ENCODE measurements at places on chromosomes 2 and 18.

DNA sequence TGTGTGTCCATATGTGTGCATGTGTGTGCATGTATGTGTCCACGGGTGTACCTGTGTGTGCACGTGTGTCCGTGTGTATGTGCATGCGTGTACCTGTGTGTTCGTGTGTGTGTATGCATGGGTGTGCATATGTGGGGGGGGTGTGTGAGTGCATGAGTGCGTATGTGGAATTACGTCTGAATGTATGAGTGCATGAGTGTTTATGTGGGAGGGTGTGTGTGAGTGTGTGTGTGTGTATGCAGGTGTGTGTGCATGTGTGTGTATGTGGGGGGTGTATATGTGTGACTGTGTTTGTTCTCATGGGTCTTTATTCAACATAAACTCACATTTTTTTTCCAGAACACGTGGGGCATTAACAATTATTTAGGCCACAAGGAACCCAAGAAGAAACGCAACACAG, 208.4 kb downstream of the SNTG2 start:
- H3K27ac ChIP-seq, result no peak overlapping the region
- no peak for DNase-seq
- H3K27me3 ChIP-seq, result no peaks in the 10 kb centered on the region
- H3K4me1 ChIP-seq, result no peaks in the 10 kb centered on the region
- no peak overlapping the region for H3K4me3 ChIP-seq

- H3K27ac ChIP-seq, result peak overlapping the region; percentile 78
- H3K4me3 ChIP-seq, result no peak overlapping the region
- H3K36me3 ChIP-seq, result no peaks in the 10 kb centered on the region
- peaks cover 28% of the 10 kb centered on the region for H3K4me1 ChIP-seq
Observed at GRCh38 chr2:145563741-145564615, 1044.1 kb upstream of the ZEB2 start.

DNA sequence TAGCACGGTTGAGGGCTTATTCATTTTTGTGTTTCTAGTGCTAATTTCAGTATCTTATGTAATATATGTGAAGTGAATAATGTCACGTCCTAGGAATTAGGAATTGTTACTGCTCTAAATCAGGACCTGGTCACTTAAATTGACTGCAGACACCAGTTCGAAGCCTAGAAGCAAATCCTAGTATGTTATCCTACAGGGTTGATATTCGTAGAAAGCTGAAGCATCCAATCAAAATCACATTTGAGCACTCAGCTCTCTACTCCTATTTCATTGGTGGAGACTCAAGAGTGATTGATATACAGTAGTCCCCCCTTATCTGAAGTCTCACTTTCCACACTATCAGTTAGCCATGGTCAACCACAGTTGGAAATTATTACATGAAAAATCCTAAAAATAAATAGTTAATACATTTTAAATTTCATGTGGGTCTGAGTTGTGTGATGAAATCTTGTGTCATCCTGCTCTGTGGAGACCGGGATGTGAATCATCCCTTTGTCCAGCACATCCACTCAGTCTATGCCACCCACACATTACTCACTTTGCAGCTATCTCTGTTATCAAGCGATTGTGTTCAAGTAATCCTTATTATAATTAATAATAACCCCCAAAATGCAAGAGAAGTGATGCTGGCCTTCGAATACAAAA, 35.2 kb upstream of the SCN9A start:
- peaks cover 7% of the 10 kb centered on the region for H3K4me1 ChIP-seq
- peaks cover 11% of the 10 kb centered on the region for H3K27me3 ChIP-seq
- no peaks in the 10 kb centered on the region for H3K36me3 ChIP-seq
- H3K4me3 ChIP-seq, result no peak overlapping the region
- DNase-seq, result no peak

GRCh38 chr2:182167882-182168281, 182.2 kb downstream of the PPP1R1C start:
- H3K4me1 ChIP-seq, result peaks cover 8% of the 10 kb centered on the region
- H3K4me3 ChIP-seq, result no peak overlapping the region
- DNase-seq, result no peak
- peaks cover 3% of the 10 kb centered on the region for H3K27me3 ChIP-seq
- no peak overlapping the region for H3K27ac ChIP-seq

DNA sequence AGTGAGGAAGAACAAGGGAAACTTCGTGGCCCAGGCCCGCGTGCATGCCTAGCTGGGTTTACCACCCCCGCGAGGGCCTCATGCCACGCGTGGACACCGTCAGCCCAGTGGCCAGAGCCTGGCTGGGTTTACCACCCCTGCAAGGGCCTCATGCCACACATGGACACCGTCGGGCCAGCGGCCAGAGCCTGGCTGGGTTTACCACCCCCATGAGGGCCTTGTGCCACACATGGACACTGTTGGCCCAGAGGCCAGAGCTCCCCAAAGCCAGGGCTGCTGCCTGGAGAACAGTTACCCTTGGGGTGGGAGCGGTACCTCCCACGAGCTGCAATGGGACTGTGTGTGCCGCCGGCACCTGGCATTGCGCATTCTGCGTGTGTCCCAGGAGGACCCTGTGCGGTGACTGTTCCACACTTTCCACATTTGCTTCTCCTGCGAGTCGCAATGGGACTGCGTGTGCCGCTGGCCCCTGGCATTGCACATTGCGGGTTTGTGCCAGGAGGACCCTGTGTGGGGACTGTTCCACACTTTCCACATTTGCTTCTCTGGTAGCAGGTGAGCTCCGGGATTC, 105.6 kb upstream of the CTDP1 start:
- no peaks in the 10 kb centered on the region for H3K27me3 ChIP-seq
- H3K4me1 ChIP-seq, result peaks cover 11% of the 10 kb centered on the region
- peaks cover 5% of the 10 kb centered on the region for H3K36me3 ChIP-seq
- H3K4me3 ChIP-seq, result no peak overlapping the region
- no peak overlapping the region for H3K27ac ChIP-seq

- H3K4me1 ChIP-seq, result peaks cover 11% of the 10 kb centered on the region
- no peaks in the 10 kb centered on the region for H3K27me3 ChIP-seq
- DNase-seq, result no peak
- H3K36me3 ChIP-seq, result peaks cover 3% of the 10 kb centered on the region
- no peak overlapping the region for H3K4me3 ChIP-seq
Observed at GRCh38 chr2:189191766-189192165, 12.2 kb upstream of the COL5A2 start.
